ENCODE measurements at places on chromosomes 2 and 18.

- DNase-seq = no peak
These were observed 685.9 kb downstream of the ARHGAP15 start for GRCh38 chr2:143815082-143815481.

DNA sequence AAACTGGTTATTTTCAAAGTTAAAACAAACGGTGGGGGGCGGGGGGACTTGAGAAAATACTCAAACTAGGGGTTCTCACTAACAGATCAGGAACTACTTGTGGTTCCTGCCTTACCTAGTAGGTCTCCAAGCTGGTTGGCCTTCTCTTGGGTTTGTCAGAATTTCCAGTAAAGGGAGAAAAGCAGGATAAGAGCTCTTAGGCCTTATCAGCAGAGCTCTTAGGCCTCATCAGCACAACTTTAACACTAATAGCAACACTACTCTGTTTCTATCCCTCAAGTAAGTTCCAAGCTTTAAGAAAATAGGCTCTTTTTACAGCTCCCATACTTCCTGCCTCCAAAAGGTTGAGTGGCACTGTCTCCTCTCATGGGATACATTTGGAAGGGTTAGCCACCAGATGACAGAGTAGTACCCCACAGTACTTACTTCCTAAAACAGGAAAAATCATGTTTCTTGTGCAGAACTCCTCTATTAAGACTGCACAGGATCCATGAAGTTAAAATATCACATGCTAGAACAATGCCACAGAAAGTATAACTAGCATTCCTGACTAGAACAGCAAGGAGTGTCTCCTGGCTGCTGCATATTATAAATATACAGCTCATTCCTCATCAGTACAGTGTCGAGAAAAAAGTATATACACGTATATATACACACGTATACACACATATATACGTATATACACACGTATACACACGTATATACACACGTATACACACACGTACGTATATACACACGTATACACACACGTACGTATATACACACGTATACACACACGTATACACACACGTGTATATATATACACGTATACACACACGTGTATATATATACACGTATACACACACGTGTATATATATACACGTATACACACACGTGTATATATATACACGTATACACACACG is 6.1 kb downstream of the FBXO11 start:
- DNase-seq = no peak

DNA sequence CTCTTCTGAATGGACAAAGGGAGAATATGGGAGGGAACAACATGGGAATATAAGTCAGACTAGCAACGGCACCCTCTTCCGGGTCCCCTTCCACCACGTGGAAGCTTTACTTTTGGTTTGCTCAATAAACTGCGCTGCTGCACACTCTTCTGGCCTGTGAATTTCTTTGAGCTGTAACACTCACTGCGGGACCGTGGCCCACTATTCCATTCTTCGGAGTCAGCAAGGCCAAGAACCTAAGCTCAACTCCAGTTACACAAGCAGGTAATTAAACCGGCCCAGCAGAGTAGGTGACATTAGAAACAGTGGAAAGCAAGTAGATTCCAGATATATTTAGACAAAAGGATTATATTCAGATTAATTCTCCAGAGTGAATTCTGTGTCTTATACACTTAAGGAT is 697.4 kb upstream of the NXPH2 start:
- DNase-seq = no peak

- no peak for DNase-seq
These were observed 135.9 kb downstream of the PRPF40A start for GRCh38 chr2:152581360-152581759.

DNA sequence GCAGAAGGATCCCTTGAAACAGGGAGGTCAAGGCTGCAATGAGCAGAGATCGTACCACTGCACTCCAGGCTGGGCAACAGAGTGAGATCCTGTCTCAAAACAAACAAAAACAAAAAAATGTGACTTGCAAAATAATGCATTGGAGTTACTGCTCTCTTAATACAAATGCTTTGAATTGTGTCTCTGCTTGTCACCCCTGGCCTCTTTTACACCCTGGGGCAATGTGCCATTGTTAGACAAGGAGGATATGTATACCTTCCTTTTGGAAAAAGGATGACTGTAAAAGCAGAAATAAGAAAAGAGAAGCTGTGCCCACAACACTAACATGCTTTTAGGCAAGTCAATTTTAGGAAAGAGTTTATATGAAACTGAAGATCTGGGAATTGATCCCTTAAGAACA is 20.8 kb upstream of the C2orf74 start:
- no peak for DNase-seq

DNA sequence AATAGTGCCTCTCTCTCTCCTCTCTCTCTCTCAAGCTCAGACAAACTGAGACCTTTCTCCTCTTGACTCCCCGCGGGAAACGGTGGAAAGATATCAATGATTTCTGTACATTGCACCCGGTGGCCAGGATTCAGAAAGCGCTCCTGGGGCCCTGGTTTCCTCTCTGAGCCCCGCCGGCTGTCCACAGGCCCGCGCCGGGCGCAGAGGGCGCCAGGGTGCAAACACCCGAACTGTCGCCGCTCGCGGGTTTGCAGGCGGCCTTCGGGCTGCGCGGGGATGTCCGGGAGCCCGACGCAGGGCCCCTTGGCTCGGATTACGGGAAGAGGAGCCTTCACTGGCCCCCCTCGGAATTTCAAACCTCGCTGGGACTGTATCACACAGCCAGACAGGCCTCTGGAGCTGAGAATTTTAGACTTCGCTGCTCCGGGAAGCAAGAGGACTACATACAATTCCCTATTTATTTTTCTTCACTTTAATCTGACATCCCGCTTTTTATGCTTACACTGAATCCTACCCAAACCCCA is 5.2 kb upstream of the EN1 start:
- no peak for DNase-seq

- DNase-seq = no peak
These were observed 21.4 kb upstream of the STON1 start for GRCh38 chr2:48508461-48509124.

DNA sequence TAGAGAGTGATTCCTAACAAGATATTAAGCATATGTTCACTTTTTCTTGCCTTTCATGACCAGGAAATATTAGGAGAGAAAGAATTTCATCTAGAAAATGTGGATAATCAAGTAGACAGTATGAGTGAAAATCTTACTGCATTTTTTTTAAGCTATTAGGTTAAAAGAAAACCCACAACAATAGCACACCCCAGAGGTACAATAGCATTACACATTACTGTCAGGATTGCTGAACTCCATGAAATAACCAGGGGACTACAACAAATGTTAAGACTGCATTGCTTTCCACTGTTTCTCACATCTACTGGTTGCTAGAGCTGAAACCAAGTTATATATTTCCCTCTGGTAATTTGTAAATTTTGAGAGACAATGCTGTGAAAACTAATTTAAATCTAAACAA is 33.7 kb downstream of the KLF7 start:
- DNase-seq = no peak

DNA sequence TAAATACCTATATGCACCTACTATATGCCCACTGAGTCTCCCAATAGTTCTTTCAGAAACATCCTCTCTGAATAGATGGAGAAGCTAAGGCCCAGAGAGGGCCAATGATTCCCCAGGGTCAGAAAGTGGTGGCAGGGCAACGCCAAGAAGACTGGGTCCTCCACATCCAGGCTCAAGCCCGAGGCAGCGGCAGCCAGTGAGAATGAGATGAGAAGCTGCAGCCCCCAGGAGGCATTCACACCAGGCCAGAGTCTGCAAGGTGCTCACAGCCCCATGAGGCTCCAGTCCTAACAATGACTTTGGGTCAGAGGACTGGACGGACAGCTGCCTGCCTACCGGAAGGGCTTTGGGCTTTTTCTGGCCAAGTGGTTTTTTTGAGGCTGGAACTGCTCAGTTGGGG is 3.5 kb downstream of the TEX261 start:
- DNase-seq = no peak

DNA sequence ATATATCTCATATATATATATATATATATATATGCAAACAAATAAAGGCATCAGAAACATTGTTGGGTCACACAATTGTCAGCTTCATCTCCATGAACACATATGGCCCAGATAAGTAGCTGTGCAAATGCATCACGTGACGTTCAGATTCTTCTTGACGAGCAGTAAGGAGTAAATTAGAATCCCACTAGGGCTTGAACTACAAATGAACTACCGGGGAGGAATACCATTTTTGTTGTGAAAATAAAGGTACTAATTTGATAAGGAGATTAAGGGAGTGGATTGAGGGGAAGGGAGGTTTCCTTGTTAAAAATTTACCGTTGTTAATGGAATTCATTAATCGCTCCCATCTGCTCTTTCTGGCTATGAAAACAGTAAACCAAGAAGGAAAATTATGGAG is 186.5 kb upstream of the COPS8 start:
- DNase-seq = no peak

DNA sequence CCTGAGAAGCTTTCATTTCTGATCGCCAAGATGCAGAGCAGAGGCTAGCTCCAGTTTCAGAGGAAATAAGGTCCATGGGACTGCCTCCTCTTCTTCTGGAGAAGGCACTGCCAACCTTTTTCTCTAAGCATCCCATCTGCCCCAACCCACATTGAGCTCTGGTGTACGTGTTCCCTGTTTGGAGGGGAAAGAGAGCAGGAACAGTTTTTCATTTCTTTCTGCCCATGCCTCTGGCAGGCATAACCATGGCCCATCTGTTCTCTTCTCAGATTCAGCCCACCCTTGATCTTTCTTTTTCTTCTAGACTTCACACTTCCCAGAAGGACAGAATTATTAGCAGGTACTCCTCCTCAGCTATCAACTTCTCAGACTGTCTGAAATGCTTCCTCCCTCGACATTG is 1110.3 kb upstream of the KLHL29 start:
- DNase-seq = no peak

DNA sequence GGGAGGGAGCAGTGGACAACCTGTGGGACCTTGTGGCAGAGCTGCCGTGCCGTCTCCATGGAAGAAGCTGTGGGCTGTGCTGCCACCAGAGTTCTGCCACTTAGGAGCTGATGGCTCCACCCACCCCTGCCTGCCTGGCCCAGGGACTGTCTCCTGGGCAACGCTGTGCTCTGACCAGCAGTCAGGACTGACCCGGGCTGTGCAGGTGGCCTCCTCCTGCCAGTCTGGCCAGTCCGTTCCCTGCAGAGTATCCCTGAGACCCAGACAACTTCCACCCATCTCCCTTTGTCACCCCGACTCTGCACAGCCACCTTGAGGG is 12.8 kb downstream of the ASIC4 start:
- no peak for DNase-seq

GRCh38 chr2:240685771-240686371 is 3.2 kb upstream of the AQP12B start:
- no peak for DNase-seq

- no peak for DNase-seq
These were observed 283.9 kb downstream of the ALPK2 start for GRCh38 chr18:58344861-58345463.

- DNase-seq = no peak
These were observed 22.4 kb downstream of the WIPF1 start for GRCh38 chr2:174575124-174575776.

- no peak for DNase-seq
These were observed 216.3 kb upstream of the DTNA start for GRCh38 chr18:34493566-34494358.

- no peak for DNase-seq
These were observed 154.0 kb downstream of the MBP start for GRCh38 chr18:76978616-76979015.

DNA sequence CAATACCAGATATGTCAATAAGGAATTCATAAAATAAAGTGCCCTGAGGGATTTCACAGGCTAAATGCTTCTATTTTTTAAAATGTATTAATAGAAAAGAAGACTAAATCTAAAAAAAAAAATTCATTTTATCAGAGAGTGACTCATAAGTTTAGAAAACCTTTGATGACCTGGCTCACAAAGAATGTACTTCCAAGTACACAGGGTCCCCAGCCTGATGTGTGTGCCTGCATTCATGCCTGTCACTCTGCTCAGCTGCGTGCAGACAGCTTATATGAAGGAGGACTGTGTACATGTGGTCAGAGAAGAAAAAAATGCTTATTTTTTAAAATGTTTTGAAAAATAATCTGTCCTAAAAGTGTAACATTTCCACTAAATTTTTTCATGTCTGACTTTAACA is 3.0 kb upstream of the CPS1 start:
- DNase-seq = peak; percentile 2

GRCh38 chr18:2855560-2856350 is 8.9 kb downstream of the EMILIN2 start:
- no peak for DNase-seq

- DNase-seq = no peak
These were observed 714.1 kb downstream of the KCNJ3 start for GRCh38 chr2:155412598-155412997.

DNA sequence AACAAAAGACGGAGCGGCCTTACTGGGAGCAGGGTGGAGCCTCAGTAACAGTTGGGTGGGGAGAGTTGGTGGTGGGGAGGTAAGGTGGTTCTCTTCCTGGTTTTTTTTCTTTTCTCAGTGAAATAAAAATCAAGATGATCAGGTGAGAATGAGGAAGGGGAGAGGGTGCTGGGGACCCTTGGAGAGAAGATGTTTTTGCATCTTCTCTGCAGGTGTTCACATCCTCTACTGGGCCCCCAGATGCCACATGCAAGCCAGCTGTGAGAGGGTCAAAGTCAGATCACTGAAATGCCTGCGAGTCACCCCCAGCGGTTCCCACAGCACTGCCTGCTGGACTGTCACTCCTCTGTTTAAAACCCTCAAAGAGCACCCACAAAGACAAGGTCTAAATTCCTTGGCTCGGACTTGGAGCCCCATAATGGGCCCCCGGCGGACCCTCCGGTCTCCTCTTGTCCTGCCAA is 69.8 kb upstream of the FHL2 start:
- no peak for DNase-seq

GRCh38 chr2:30293303-30293921 is 62.1 kb downstream of the LBH start:
- peak; percentile 52 for DNase-seq

- DNase-seq = no peak
These were observed 54.8 kb upstream of the TUBA3E start for GRCh38 chr2:130252880-130253645.

DNA sequence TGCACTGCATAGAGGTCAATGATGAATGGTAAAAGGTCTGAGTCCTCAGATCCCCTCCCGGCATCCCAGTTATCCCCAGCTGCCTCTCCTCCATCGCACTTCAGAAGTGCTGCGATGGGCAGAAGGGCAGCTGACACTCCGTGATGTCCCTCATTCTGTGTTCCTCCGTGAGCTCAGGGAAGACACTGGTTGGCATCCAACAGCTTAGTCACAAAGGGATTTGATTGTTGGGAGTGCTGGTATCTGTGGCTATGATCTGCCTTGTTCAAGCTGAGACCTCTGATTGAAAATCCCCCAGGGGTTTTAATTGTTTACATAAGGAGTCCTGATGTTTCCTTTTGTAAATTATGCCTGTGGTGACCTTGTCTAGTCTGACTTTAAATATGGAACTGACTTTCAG is 19.0 kb upstream of the SAG start:
- no peak for DNase-seq

- DNase-seq = no peak
These were observed 38.5 kb downstream of the CDCA7 start for GRCh38 chr2:173393186-173393585.

- no peak for DNase-seq
These were observed 77.9 kb downstream of the PRELID3A start for GRCh38 chr18:12485479-12486105.

Data from H54 (cell line).